ENCODE measurements at places on chromosomes 4 and X.

GRCh38 chr4:21949073-21949457 is 493 bp upstream of the KCNIP4 start:
- peak; percentile 35 for DNase-seq

GRCh38 chr4:145487631-145488030 is 6.0 kb downstream of the SMAD1 start:
- DNase-seq, result no peak

GRCh38 chr4:10212901-10213300 is 96.3 kb upstream of the WDR1 start:
- DNase-seq, result no peak

GRCh38 chr4:150217192-150217591 is 138.9 kb downstream of the DCLK2 start:
- peak; percentile 38 for DNase-seq

GRCh38 chr4:160316036-160316435 is 1213.2 kb downstream of the RAPGEF2 start:
- DNase-seq, result no peak

GRCh38 chrX:51608126-51608525 is 10.6 kb downstream of the CENPVL3 start:
- DNase-seq, result no peak

GRCh38 chr4:2834001-2834921 is 9.4 kb upstream of the ADD1 start:
- DNase-seq, result no peak

DNA sequence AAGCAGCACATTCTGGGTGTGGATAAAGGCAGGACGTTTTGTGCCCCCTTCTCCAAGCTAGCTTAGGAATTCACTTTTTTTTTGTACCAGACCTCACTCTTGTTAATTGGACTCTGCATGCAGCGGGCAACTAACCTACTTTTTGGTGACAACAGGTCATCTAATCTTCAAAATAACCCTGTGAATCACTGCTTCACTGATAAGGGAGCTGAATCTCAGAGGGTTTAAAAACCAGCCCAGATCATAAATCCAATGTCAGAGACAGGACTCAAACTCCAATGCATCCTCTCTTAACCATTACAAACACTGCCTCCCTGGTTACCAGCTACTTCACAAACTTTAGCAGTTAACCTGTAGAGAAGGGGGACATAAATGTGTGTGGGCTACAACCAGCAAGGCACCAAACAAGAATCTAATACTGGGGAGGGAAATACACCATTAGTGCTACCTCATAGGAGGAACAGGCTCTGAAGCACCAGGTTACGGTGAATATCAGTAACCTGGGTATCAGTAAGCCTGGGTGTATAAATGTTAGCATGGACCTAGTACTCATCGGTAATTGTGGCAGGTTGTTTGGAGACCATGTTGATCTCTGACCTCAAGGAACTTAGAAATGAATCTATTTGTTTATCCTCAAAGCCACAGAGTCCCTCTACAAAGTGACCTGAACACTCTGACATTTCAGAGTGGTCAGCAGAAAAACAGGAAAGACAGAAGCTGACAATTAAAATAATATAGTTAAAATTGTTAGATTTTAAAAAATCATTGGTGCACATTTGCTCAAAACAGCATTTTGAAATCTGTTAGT is 2.6 kb downstream of the TIFA start:
- DNase-seq, result no peak

GRCh38 chr4:183522821-183523220 is 18.0 kb downstream of the ING2 start:
- DNase-seq, result no peak

DNA sequence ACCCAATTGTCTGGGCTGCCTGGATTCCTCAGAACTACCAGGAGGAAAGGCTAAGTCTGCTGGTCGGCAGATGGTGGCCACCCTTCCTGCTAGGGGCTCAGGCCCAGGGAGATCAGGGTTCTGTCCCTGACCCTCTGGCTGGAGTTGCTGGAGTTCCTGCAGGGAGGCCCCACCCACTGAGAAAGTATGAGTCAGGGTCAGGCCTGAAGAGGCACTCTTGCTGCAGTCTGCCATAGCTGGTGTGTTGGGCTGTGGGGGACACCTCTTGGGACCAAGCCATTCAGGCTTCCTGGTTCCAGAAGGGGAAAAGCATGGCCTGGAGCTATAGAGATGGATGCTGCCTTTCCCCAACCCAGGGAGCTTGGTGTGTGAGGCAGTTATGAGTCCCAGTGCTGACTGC is 40.4 kb upstream of the PCDH18 start:
- no peak for DNase-seq

GRCh38 chr4:43481526-43481925 is 589.0 kb downstream of the GRXCR1 start:
- DNase-seq, result no peak

DNA sequence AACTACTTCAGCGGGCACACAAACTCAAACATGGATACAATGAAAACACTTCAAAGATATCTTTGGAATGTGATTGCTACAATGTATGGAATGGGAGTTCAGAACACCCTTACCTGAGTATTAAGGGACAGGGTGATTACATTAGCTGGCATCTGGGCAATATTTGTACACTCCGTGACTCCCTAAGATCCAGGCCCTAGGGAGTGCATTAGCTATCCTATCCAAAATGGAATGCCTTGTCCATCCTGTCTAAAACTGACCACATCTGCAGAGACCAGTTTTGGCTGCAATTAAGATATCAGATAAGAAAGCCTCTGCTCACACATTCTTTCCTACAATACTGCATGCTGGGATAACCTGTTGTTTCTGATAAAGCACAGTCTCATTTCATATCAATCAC is 176.6 kb upstream of the EMCN start:
- no peak for DNase-seq

- no peak for DNase-seq
Measured at GRCh38 chr4:55618546-55619143, 17.5 kb downstream of the NMU start.

- DNase-seq, result no peak
Measured at GRCh38 chrX:118437283-118437682, 58.3 kb upstream of the DOCK11 start.

DNA sequence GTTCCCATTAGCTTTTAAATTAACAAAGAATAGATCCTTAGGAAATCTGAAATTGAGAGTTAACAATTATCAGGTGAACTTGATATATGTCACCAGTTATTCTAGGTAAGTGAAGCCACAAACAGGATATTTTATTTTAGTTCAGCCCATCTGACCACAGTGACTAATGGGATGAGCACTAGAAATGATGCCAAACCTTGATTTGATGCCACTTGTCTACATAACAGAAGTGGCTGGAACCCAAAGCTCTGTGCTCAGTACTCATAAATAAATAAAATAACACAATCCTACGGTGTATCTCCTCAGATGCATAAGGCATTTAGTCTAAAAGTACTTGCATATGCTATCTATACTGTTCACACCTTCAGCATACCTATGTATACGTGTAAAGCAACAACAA is 12.2 kb downstream of the SLITRK4 start:
- no peak for DNase-seq

DNA sequence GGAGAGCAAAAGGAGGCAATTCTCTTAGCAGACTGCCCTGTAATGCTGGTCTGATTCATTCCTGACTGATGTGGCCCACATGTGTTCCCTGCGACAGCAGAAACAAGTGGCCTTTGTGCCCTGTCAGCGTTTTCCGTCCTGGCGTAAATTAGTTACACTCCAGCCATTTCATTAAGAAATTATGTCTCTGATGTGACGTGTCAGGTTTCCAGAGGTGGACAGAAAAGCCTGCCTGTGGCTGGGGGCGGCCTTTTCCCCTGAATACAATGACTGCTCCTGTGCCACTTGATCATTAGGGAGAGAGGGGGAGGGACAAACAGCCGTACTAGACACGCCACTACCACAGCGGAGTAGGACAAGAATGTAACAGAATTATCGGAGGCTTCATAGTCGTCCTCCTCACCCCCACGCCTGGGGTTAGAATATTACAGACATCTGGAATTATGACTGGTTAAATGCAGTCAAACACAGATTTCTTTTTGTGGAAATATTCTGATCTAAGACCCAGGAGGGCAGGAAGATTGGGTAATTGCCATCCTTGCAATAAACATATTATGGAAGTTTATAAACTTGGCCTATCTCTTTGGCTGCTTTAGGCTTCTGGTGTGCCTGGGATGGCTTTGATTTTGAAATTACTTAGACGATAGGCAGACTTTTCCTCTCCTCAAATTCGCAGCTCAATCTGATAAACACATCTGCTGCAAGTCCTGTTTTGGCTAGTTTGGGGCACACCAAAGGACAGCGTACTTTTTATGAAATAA is 146.2 kb upstream of the BCOR start:
- no peak for DNase-seq

DNA sequence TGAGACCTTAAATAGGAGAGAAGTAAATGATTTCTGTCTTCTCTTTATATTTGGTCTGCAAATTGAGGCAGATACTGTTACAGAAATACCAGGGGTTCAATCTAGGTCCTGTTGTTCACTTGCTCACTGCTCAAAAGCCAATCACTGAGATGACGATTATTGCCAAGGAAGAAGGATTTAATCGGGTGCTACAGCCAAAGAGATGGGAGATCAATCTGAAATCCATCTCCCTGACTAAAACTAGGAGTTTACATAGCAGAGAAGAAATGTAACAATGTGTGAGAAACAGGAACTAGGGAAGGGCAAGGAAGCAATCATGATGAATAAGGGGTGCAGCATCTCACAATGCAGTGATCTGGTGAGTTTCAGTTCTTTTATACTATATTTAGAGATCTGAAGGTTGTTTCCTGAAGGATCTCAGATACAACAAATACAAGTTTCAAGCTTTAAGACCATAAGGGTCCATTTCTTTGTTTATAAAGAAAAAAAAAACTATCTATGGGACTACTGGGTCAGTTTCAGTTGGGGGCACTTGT is 117.9 kb upstream of the FAM9B start:
- DNase-seq, result no peak

GRCh38 chr4:113733685-113734084 is 27.9 kb downstream of the CAMK2D start:
- DNase-seq, result no peak

GRCh38 chr4:138894011-138894410 is 121.6 kb upstream of the NOCT start:
- no peak for DNase-seq

DNA sequence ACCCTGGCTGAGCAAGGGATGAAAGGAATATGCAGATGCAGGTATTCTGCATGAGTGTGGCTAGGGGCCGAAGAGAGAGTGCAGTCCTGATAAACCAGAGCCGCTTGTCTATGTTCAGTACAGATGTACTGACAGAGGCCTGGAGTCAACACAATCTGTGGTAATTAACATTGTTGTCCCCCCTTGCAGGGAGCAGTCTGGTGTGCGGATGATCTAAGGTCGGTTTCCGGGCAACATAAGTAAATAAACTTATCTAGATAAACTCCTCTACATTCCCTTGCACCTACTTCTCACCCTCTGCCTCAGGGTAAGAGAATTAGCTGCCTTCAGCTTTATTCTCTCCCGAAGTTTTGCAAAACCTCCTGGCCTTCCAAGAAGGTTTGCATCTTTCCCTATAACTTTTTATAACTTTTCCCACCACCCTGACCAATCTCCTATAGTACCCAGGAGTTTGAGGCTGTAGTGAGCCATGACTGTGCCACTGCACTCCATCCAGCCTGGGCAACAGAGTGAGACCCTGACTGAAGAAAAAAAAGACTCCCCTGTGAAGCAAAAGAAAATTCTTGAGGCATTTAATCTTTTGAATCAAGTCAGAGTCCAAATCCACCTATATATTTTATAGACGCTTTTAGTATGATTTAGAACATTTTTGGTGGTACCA is 26.6 kb downstream of the SNX25 start:
- DNase-seq, result no peak

- no peak for DNase-seq
Measured at GRCh38 chr4:169068423-169068822, 58.4 kb upstream of the CBR4 start.

- DNase-seq, result peak; percentile 48
Measured at GRCh38 chr4:116118221-116118620, 967.2 kb downstream of the TRAM1L1 start.

GRCh38 chrX:14032406-14032805 is 2.7 kb upstream of the GEMIN8 start:
- peak; percentile 39 for DNase-seq

GRCh38 chr4:168646001-168646768 is 149.3 kb downstream of the PALLD start:
- peak; percentile 13 for DNase-seq

- no peak for DNase-seq
Measured at GRCh38 chrX:13754765-13755164, 20.2 kb downstream of the OFD1 start.

GRCh38 chrX:3136161-3136961 is 95.1 kb downstream of the ARSF start:
- DNase-seq, result no peak

GRCh38 chr4:4855301-4856070 is 4.0 kb upstream of the MSX1 start:
- DNase-seq, result no peak

- no peak for DNase-seq
Measured at GRCh38 chrX:38750551-38750950, 50.7 kb upstream of the MID1IP1 start.

DNA sequence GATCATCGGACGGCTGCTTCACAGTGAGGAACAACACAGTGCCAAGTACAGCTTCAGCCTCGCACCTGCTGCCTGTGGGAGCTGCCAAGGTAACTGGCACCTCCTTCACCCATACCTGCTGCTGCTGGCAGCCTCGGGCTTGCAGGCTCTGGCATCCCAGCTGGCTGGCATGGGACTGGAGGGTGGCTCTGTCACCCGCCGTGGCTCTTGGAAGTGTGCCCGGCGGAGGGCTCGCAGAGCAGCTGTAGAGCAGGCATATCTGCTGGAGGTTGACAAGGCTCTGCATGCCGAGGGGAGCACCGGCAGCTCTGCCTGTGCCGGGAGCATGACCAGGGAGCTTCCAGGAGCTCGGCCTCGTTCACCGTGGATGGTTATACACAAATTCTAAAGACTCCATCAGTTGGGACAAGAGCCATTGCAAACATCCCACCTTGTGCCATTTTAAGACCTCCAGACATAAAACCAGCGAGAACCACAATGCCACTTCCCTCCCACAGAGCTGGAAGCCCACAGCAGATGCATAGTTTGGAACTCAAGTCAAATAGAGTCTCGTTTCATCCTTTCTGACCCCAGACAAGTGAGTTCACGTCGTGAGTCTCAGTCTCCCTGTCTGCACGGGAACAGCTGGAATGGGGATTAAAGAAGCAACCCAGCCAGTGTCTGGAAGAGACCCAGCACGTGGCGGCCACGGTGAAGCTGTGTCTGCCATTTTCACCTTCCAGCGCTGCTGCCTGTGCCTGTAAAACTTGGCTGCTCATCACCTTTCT is 84.3 kb upstream of the PSAPL1 start:
- DNase-seq, result peak; percentile 89

GRCh38 chrX:72126048-72126415 is 5.7 kb downstream of the RTL5 start:
- no peak for DNase-seq
